Subcutaneous preadipocyte (primary cell): ENCODE measurements at places on chromosomes 5 and 9. TPM values are rescaled to one million over a fixed set of nuclear protein-coding genes. Genes with fewer than 3 reads are reported as not detected.

PTGR1 gene
- 41.2 and 56.2 TPM in 2 replicates for total RNA-seq

IFNA8 gene
- not detected in 2 replicates for total RNA-seq

UBAP2 gene
- 16.9 and 30.5 TPM in 2 replicates for total RNA-seq

MEF2C gene
- total RNA-seq: 3.1 and 4.4 TPM in 2 replicates

STK10 gene
- 21.7 and 42.2 TPM in 2 replicates for total RNA-seq

CEL gene
- total RNA-seq: 0.20 and 0.37 TPM in 2 replicates

NADK2 gene
- 18.2 and 19.1 TPM in 2 replicates for total RNA-seq

PCDHB10 gene
- under 0.01 TPM in 2 replicates for total RNA-seq

WDR38 gene
- total RNA-seq: not detected in 2 replicates

CCDC112 gene
- total RNA-seq: 7.2 and 7.3 TPM in 2 replicates

DRD1 gene
- total RNA-seq: not detected in 2 replicates

FOXD4L4 gene
- 0.20 TPM in 1 of 2 replicates, not detected in the other for total RNA-seq

SCGB3A2 gene
- total RNA-seq: not detected in 2 replicates

B4GALT1 gene
- 14.5 and 15.4 TPM in 2 replicates for total RNA-seq

PDE8B gene
- under 0.01 TPM in 1 of 2 replicates, not detected in the other for total RNA-seq

SLC1A3 gene
- 10.3 and 16.8 TPM in 2 replicates for total RNA-seq

GALNT12 gene
- total RNA-seq: 19.8 and 25.0 TPM in 2 replicates

AK1 gene
- total RNA-seq: 35.4 and 38.9 TPM in 2 replicates

FBXO4 gene
- 12.7 and 17.3 TPM in 2 replicates for total RNA-seq

NME5 gene
- 1.2 and 3.3 TPM in 2 replicates for total RNA-seq

SLC36A3 gene
- not detected in 2 replicates for total RNA-seq

LHX3 gene
- not detected in 2 replicates for total RNA-seq

WNK2 gene
- not detected in 2 replicates for total RNA-seq

PCSK5 gene
- 4.8 and 9.8 TPM in 2 replicates for total RNA-seq

ANKRD31 gene
- total RNA-seq: under 0.01 and 0.20 TPM in 2 replicates

CNTNAP3B gene
- total RNA-seq: not detected in 2 replicates

OBP2B gene
- total RNA-seq: not detected in 2 replicates

PCDHGA12 gene
- 19.2 and 22.4 TPM in 2 replicates for total RNA-seq

SLCO6A1 gene
- total RNA-seq: not detected in 2 replicates

PRELID2 gene
- 8.8 and 18.4 TPM in 2 replicates for total RNA-seq

PDZD2 gene
- total RNA-seq: under 0.01 and 0.73 TPM in 2 replicates

ADAMTSL2 gene
- not detected in 2 replicates for total RNA-seq
